Activated CD4-positive, alpha-beta T cell treated with anti-CD3 and anti-CD28 coated beads, Interleukin-2, Interleukin-4, amounts not matched to agents 100 ng/mL and 50 ng/mL, durations not matched to agents 16 hours and 8 hours (primary cell): ENCODE measurements at places on chromosomes 5 and 9.

DNA sequence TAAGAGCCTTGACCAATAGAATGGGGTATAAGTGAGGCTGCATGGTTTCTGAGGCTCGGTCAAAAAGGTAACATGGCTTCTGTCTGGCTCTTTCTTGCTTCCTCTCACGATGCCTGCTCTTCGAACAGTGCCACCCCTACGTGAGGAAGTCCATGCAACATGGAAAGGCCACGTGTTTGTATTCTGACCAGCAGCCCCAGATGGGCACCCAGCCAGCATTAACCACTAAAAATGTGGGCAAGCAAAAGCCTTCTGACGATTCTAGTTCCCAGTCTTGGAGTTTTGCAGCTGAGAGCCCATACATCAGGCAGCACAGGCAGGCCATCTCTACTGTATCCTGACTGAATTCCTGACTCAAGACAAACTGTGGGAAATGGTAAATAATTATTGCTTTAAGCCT lies 24.2 kb upstream of the NREP start:
- DNase-seq, result no peak

GRCh38 chr5:159800131-159800840 lies 116.0 kb upstream of the ADRA1B start:
- DNase-seq, result no peak

DNA sequence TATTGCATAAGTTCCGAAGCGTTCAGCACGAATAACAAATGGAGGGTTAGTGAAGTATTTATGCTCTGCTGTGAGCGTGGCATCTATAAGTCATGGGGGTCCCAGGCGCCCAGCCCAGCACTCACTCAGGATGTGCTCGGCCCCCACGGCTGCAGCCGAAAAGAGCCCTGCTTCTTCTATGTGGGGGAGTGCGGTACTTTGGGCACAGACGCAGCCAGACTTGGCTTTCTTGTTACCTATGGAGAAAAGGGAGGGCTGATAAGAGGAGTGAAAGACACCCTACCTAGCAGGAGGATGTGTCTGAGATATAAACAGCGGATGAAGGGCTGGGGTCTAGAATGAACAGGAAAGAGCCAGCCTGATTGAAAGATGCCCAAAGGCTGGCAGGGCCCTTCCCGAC lies 51.4 kb downstream of the MRPL36 start:
- DNase-seq, result no peak

DNA sequence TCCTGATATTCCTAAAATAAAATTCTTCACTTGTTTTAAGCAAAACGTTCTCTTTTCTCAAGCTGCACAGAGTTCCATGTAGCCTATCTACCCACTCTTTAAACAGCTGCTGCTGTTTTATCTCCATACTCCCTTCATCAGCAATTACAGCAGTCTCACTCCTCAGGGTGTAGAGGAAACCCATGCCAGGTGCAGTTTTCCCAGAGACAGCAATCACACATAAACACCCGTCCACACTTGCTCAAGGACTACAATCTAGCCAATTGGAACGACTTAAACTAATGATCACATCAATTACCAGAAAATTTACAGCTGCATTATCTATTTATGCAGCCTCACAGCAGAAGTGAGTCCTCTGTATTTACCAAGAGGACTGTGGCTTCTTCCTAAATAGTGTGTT lies 141.7 kb downstream of the HTR1A start:
- no peak for DNase-seq

DNA sequence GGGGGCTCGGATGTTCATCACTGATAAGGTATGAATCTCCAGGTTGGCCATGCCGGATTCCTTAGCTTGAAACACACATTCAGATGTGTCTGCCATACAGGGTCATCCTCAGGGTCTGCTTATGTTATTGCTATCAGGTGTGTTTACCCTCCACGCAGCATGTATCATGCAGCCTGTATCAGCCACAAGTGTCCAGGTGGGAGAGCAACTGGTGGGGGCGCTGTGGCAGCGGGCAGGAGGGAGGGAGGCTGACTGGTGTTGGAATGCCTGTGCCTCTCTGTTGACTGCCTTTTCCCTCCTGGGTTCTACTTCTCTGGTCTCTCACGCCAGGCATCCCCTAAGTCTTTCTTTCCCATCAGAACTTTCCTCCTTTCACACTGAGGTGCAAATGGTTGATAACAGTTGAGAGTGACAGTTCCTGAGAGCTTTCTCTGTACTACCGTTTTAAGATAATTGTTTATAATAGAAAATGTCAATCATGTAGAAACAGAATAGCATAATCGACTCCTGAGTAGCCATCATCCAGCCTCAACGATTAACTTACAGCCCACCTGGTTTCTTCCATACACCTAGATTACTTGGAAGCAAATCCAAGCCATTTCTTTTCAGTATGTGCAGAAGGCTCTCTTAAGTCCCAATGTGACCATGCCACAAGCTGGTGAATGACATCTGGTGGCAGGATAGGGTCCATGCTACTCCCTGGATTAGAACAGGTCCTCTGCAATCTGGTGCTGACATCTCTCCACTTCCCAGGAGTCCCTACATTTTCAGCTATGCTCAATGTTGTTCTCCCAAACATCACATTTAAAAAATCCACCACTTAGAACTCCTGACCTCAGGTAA lies 86.6 kb downstream of the ACER2 start:
- no peak for DNase-seq

DNA sequence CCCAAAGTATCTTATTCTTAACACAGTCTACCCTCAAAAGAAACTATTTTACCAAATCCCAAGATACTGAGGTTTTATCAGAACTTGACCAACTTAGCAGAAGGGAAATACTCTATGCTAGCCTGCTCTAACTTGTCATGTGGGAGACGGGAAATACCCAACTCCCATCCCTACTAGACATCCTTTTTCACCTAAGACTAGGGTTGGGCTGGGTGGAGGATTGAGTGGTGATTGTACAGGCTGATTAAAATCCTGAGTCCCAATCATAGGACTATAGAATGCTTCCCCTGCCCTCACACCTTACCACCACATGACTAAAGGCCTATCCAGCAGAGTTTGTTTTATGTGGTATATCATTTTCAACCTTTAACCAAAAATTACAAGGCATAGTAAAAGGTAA lies 786.5 kb downstream of the TAF11L14 start:
- DNase-seq, result no peak

DNA sequence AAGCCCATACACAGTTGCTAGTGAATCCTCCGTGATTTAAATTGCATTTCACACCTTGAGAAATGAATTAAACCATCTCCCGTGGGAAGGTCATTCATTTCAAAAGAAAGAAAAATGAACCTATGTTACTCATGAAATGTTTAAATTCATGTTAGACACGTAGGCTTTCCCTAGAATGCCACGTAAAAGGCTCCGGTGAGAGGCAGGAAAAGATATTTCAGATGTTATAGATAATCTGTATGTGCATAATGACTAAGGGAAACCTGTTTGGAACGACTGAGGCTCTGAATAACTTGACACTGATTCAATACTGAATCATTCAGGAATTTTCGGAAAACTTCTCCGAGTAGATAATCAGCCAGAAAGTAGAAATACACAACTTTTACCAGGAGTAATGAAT lies 134.3 kb upstream of the ICE1 start:
- DNase-seq, result no peak

DNA sequence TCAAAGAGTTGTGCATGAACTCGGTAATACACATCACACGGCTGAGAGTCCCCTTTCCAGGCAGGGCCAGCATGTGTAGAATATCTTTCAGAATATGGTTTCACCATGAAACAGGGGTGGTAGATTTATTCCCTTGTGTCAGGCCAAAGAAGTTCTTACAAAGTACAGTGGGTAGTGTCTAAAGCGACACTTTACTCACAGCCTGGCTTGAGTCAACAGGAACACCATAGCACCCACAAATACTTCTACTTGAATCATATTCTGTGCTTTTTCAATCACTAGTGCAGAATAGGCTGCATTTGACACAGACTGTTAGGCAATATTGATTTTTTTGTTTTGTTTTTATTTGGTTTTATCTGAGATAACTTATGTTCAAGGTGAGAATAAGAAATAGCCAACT lies 12.6 kb downstream of the LSM11 start:
- DNase-seq, result no peak

DNA sequence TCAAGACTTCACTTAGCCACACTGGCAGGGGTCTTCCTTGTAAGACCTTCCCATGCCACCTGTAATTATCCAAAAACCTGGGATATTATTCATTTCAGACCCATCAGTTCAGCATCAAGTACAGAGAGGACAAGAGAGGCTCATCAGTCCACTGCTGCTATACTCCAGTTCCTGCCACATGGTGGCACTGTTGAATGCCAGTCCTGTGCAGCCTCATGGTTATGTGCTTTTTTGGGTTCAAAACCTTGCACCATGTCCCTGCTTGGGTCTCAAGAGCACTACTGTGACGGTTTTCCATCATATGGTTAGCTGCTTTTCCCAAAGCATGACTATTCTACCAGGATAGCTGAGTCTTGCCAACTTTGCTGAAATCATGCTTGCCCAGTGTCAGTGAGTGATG lies 8.5 kb downstream of the PTGS1 start:
- no peak for DNase-seq

DNA sequence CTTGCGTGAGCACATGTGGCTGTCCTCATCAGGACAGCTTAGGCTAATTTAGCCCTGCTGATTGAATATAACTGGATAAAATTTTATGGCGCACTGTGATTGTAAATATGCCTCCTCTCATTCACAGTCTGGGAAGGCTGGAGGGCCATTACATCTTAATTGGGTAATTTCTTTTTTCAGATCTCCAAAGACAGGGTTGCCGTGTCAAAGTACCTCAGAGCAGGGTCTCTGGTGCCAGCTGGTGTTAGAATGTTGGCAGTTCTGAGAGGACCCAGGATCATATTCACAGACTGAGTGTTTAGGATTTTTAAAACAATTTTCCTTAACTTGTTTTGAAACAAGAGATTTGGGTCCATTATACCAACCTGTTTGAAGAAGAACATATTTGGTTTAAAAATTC lies 455.7 kb upstream of the TLE4 start:
- no peak for DNase-seq

- no peak for DNase-seq
These were observed 104.4 kb upstream of the GNA14 start for GRCh38 chr9:77752554-77752953.

- no peak for DNase-seq
These were observed 287.2 kb downstream of the TMEM232 start for GRCh38 chr5:110439296-110439695.

DNA sequence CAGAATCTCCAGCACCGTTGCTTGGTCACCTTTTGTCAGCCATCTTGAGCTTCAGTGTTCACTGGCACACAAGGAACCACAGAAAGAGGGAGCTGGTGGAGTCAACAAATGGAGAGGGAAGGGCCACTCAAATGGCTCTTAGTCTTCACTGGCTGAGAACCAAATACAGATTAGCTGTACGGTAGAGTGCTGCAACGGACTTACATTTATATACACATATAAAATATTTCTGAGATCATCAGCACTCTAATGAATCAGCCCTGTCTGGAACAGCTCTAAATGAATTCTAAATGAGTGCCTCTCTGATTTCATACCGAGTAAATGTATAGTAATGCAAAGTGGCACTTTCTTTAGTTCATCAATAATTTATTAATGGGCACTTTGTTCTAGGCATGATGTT lies 24.8 kb downstream of the KCTD16 start:
- no peak for DNase-seq

DNA sequence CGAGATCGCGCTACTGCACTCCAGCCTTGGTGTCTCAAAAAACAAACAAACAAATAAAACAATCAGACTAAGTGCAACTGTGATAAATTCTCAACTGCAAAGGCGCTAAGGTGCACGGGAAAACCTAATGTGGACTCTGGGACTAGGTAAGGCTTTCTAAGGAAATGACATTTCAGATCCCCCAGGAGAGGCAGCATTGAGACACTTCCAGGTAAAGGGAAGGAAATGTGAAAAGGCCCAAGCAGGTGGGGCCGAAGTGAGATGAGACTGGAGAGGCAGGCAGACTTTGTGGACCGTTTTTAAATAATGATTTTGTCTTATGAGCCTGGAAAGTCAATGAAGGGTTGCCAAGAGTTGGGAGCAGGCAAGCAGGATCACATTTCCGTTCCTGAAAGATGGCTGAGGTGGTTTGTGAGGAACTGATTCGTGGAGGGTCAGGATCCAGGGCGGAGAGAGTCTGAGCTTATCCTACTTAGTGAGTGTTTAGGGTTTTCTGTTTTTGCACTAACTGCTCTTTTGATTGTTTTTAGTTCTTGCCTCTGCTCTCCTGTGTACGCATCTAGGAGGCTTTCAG lies 2.0 kb upstream of the APBA1 start:
- no peak for DNase-seq

DNA sequence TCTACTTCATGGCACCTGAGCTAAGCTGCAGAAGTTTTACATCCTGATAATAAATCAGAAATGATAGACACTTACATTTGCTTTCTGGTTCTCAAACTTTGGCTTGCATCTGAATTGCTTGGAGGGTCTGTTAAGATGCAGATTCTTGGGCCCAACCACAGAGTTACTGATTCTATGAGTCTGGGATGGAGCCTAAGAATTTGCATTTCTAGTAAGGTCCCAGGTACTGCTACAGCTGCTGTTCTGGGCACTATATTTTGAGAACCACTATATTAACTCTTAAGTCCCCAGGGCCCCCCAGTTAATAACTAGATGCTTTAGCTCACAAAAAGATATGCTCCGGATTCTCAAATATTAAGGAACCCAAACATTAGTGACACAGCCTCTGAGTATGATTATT lies 69.8 kb upstream of the DAB2 start:
- no peak for DNase-seq

GRCh38 chr5:173890195-173890991 lies 2.2 kb downstream of the CPEB4 start:
- DNase-seq, result no peak

GRCh38 chr9:96453625-96454024 lies 3.7 kb downstream of the HABP4 start:
- no peak for DNase-seq

DNA sequence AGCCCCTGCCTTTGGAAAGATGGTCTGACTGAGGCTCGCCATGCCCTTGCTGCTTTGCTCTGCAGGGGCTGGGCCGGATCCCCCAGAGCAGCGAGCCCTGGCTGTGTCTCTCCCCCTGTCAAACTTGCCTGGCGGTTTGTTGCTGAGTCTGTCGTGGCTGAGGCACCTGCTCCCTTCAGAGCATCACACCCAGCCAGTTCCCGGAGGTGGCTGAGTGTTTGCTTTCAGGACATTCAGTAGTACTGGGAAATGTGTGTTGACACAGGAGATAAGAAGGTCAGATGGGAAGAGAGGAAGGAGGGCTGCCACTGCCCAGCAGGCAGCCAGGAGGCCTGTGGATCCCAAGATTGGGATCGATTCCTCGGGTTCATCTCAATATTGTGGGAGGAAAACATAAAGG lies 62.9 kb downstream of the GADD45G start:
- no peak for DNase-seq
